ENCODE measurements at places on chromosomes 7 and 10. TPM values are rescaled to one million over a fixed set of nuclear protein-coding genes. Genes with fewer than 3 reads are reported as not detected.

VPS37D gene
- 1.3 TPM for total RNA-seq

PAPSS2 gene
- 5.1 TPM for total RNA-seq

JAKMIP3 gene
- not detected for total RNA-seq

PIK3AP1 gene
- total RNA-seq: 0.64 TPM

ANKRD22 gene
- 11.0 TPM for total RNA-seq

NME8 gene
- total RNA-seq: not detected
